ENCODE measurements at places on chromosomes 6 and 20.

GRCh38 chr20:44422083-44422482, 53.6 kb upstream of the TTPAL start:
- peaks cover 6% of the 10 kb centered on the region for H3K4me1 ChIP-seq
- H3K36me3 ChIP-seq: no peaks in the 10 kb centered on the region
- H3K27ac ChIP-seq: 0 out of 2 replicates have a peak overlapping the region, but pooled peaks have one; percentile 2
- no peaks in the 10 kb centered on the region for H3K27me3 ChIP-seq
- peak; percentile 86 for DNase-seq
- no peak overlapping the region for H3K4me3 ChIP-seq

GRCh38 chr6:6997263-6998193, 110.2 kb upstream of the RREB1 start:
- H3K4me1 ChIP-seq: no peaks in the 10 kb centered on the region
- DNase-seq: no peak
- no peaks in the 10 kb centered on the region for H3K36me3 ChIP-seq
- no peak overlapping the region for H3K4me3 ChIP-seq

GRCh38 chr20:23305098-23305497, 45.5 kb upstream of the NXT1 start:
- no peaks in the 10 kb centered on the region for H3K36me3 ChIP-seq
- H3K27ac ChIP-seq: no peak overlapping the region
- DNase-seq: no peak
- peaks cover 73% of the 10 kb centered on the region for H3K27me3 ChIP-seq

GRCh38 chr20:24833592-24833991, 115.5 kb upstream of the CST7 start:
- H3K27ac ChIP-seq: no peak overlapping the region
- H3K27me3 ChIP-seq: peaks cover 81% of the 10 kb centered on the region
- no peak for DNase-seq
- H3K4me3 ChIP-seq: no peak overlapping the region
- no peaks in the 10 kb centered on the region for H3K4me1 ChIP-seq

DNA sequence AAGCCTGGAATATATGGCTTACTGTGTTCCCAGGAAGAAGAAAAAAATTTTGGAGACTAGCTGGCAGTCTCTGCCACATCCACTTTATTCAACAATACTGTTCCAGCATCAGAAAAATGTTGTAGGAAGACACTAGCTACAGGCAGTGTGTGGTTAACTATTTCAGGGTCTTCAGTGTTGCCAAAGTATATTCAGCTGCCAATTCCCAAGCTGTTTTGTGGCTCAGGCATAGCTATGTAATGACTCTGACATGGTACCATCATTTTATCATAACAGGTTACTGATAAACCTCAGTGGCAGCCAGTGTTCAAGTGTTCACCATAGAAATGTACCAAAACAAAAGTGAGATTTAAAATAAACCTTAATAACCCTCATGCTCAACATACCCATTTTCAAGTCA, 503.1 kb downstream of the ADGRB3 start:
- H3K4me1 ChIP-seq: no peaks in the 10 kb centered on the region
- DNase-seq: no peak
- H3K36me3 ChIP-seq: no peaks in the 10 kb centered on the region
- no peak overlapping the region for H3K4me3 ChIP-seq
- H3K27me3 ChIP-seq: no peaks in the 10 kb centered on the region

- H3K36me3 ChIP-seq: peaks cover 5% of the 10 kb centered on the region
- H3K27ac ChIP-seq: no peak overlapping the region
- no peaks in the 10 kb centered on the region for H3K4me1 ChIP-seq
- H3K4me3 ChIP-seq: no peak overlapping the region
- no peak for DNase-seq
Observed at GRCh38 chr20:37977338-37977737, 55.9 kb downstream of the TTI1 start.

DNA sequence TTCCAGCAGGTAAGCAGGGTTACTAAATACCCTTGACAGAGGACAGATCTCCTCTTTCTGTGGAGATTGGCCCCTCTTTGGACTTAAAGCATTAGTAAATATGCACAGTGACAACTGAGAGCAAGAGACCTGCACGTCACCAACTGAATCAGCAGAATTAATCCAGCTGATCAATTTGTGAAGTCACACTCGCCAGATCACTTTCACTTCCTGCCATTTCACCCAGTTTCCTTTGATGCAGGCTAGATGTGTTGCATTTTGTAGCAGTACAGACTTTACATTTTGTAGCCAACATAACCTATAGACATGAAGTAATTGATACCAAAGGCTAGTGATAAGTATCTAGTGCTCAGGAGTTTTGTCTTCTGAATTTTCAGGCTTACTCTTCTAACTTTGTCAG, 11.9 kb downstream of the SYNE1 start:
- no peak for DNase-seq
- no peaks in the 10 kb centered on the region for H3K36me3 ChIP-seq
- H3K27ac ChIP-seq: no peak overlapping the region
- H3K4me3 ChIP-seq: no peak overlapping the region
- H3K27me3 ChIP-seq: peaks cover 47% of the 10 kb centered on the region
- no peaks in the 10 kb centered on the region for H3K4me1 ChIP-seq

DNA sequence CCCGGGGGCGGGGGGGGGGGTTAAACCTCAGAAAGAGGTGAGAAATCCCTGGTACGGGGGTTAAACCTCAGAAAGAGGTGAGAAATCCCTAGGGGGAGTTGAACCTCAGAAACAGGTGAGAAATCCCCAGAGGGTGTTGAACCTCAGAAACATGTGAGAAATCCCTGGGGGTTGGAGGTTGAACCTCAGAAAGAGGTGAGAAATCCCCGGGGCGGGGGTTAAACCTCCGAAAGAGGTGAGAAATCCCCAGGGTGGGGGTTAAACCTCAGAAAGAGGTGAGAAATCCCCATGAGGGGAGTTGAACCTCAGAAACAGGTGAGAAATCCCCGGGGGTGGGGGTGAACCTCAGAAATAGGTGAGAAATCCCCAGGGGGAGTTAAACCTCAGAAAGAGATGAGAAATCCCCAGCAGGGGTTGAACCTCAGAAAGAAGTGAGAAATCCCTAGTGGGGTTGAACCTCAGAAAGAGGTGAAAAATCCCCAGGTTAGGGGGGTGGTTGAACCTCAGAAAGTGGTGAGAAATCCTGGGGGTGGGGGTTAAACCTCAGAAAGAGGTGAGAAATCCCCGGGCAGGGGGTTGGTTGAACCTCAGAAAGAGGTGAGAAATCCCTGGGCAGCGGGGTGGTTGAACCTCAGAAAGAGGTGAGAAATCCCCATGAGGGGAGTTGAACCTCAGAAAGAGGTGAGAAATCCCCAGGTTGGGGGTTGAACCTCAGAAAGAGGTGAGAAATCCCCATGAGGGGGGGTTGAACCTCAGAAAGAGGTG, 87.4 kb downstream of the PLG start:
- peaks cover 34% of the 10 kb centered on the region for H3K4me1 ChIP-seq
- no peak overlapping the region for H3K4me3 ChIP-seq
- H3K27me3 ChIP-seq: no peaks in the 10 kb centered on the region
- DNase-seq: no peak

- H3K4me3 ChIP-seq: no peak overlapping the region
- H3K4me1 ChIP-seq: peaks cover 14% of the 10 kb centered on the region
- H3K36me3 ChIP-seq: no peaks in the 10 kb centered on the region
- DNase-seq: no peak
Observed at GRCh38 chr6:18126121-18126520, 3.6 kb upstream of the NHLRC1 start.

- H3K27me3 ChIP-seq: no peaks in the 10 kb centered on the region
- no peak overlapping the region for H3K4me3 ChIP-seq
- no peaks in the 10 kb centered on the region for H3K4me1 ChIP-seq
- H3K36me3 ChIP-seq: no peaks in the 10 kb centered on the region
- H3K27ac ChIP-seq: no peak overlapping the region
Observed at GRCh38 chr6:78844899-78845298, 22.5 kb upstream of the IRAK1BP1 start.

- peak; percentile 91 for DNase-seq
- no peaks in the 10 kb centered on the region for H3K27me3 ChIP-seq
- H3K4me3 ChIP-seq: no peak overlapping the region
- H3K27ac ChIP-seq: 0 out of 2 replicates have a peak overlapping the region, but pooled peaks have one; percentile 6
- H3K4me1 ChIP-seq: peaks cover 4% of the 10 kb centered on the region
Observed at GRCh38 chr20:51595058-51595532, 52.6 kb upstream of the NFATC2 start.

DNA sequence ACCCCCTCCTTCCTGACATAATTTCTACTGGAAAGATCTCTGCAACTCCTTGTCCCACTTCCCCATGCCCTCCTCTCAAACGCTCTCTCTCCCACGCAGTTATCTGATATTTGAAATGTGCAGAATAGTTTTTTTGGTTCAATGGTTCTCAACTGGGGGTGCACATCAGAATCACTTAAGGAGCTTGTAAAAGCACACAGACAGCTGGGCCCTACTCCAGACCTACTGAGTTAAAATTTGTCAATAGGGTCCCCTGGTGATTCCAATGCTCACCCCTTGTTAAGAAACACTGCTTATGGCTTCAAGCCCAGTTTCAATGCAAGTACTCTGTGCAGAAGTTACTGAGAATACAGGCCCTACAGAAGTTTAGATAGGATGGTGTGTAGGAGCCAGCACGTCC, 45.2 kb upstream of the KCNK16 start:
- no peak for DNase-seq
- no peaks in the 10 kb centered on the region for H3K36me3 ChIP-seq
- H3K27me3 ChIP-seq: peaks cover 16% of the 10 kb centered on the region
- peaks cover 5% of the 10 kb centered on the region for H3K4me1 ChIP-seq
- H3K27ac ChIP-seq: no peak overlapping the region

- no peaks in the 10 kb centered on the region for H3K27me3 ChIP-seq
- no peaks in the 10 kb centered on the region for H3K36me3 ChIP-seq
- H3K4me1 ChIP-seq: peaks cover 16% of the 10 kb centered on the region
- peak; percentile 16 for DNase-seq
- H3K4me3 ChIP-seq: no peak overlapping the region
Observed at GRCh38 chr20:3563133-3563532, 92.3 kb downstream of the ATRN start.

GRCh38 chr20:48106428-48106827, 321.1 kb upstream of the SULF2 start:
- no peak overlapping the region for H3K4me3 ChIP-seq
- H3K27ac ChIP-seq: no peak overlapping the region
- no peak for DNase-seq
- no peaks in the 10 kb centered on the region for H3K36me3 ChIP-seq
- H3K4me1 ChIP-seq: no peaks in the 10 kb centered on the region

DNA sequence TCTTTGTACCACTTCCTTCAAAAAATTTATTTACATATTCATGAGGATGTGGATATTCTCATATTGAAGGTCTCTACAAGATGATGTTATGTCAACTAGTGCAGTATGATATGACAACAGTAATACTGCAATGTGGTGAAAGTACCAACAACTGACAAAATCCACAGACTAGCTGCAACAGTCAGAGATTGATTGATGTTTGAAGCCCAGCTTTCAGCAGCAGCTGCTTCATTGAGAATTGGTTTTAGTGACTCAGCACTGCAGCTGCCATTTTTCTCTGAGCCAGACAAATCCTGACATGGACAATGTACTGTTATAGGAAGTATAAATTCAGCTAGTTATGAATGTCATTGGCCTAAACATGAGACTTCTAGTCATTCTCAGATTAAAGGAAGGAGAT, 53.8 kb downstream of the PKIB start:
- H3K27me3 ChIP-seq: no peaks in the 10 kb centered on the region
- no peak overlapping the region for H3K4me3 ChIP-seq
- H3K27ac ChIP-seq: no peak overlapping the region
- H3K4me1 ChIP-seq: no peaks in the 10 kb centered on the region
- no peaks in the 10 kb centered on the region for H3K36me3 ChIP-seq
- DNase-seq: no peak

DNA sequence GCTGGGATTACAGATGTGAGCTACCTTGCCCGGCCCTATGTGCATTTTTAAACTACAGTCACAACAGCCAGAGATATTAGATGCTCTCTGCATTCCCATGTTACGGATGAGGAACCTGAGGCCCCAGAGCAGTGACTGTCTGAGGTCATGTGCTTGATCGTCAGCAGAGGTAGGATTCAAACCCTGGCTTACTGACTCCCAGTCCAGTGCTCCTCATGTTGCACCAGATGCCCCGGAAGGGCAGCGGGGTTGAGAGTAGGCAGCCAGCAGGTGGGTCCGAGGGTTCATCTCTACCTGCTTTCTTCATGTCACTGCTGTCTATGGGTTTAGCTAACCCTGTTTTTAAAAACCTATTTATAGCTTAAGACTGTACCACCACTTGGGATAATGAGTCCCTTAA, 9.3 kb upstream of the ZNF335 start:
- no peak for DNase-seq
- no peak overlapping the region for H3K27ac ChIP-seq
- peaks cover 8% of the 10 kb centered on the region for H3K4me1 ChIP-seq
- H3K27me3 ChIP-seq: no peaks in the 10 kb centered on the region
- no peak overlapping the region for H3K4me3 ChIP-seq

GRCh38 chr20:58168843-58169242, 59.6 kb downstream of the ANKRD60 start:
- no peaks in the 10 kb centered on the region for H3K27me3 ChIP-seq
- H3K4me3 ChIP-seq: no peak overlapping the region
- H3K4me1 ChIP-seq: no peaks in the 10 kb centered on the region
- H3K27ac ChIP-seq: no peak overlapping the region

DNA sequence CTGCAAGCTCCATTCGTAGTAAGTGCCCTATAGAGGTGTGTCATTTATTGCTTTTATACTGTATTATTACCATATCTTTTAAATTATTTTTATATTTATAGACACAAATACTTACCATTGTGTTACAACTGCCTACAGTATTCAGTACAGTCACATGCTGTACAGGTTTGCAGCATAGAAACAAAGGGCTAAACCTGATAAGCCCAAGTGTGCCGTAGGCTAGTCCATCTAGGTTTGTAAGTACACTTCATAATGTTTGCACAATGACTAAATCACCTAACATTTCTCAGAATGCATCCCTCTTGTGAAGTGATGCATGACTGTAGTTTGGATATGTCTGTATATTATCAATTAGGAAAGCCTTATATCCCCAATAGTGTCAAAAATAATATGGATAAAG, 122.8 kb downstream of the CLVS2 start:
- H3K4me1 ChIP-seq: peaks cover 8% of the 10 kb centered on the region
- no peak overlapping the region for H3K27ac ChIP-seq
- no peak overlapping the region for H3K4me3 ChIP-seq
- 0 out of 2 replicates have a peak, but pooled peaks cover under 1% of the 10 kb centered on the region for H3K27me3 ChIP-seq

DNA sequence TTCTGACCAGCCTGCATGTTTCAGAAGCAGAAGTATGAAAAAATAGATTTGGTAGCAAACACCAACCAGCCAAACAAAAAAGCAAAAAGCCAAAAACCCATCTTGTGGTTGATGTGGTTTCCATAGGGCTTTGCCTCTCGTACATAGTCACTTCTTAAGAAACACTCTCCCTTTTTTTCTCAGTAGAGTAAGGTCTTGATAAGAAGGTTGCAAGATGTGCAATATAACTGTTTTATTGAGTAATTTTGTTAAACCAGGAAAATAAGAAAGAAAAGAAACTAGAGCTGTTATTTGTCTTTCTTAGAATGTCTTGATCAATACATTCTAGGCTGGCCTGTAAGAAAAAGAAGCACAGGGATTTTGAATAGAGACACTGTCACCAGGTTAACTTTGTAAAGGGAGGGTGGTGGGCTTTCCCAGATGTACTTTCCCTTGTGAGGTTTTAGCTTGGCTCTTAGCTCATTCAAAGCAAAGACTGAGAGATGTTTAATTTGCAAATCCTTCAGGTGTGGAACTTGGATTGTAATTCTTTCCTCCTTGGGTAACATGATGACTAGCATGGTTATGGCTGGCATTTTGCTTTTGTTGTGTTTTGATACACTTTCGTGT, 49.7 kb downstream of the AKAP12 start:
- H3K27me3 ChIP-seq: no peaks in the 10 kb centered on the region
- no peak overlapping the region for H3K4me3 ChIP-seq
- no peak overlapping the region for H3K27ac ChIP-seq
- H3K36me3 ChIP-seq: no peaks in the 10 kb centered on the region
- no peak for DNase-seq
